ENCODE measurements at places on chromosomes 4 and X.

DNA sequence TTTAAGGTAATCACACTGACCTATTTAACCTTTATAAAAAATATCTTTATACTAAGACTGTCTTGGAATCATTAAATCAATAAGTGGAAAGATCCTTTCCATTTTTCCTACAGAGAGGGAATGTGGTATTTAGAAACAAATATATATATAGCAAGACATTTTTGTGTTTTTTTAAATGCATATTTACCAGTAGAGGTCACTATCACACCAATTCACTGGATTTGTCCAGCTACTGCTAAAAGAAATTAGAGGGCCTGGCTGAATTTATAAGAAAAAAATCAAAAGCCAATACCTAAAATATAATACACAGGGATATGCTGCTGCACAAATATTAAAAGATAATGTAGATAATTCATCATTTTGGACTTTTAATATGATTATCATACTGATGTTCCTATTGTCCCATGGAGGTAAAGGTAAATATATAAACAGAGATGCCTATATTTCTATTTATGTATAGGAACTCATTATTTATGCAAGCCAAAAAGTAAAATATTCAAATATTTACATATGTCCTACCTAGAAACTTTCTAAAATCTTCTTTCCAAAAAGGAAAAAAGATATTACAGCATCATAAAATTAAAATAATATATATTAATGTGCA lies 69.5 kb downstream of the PDE5A start:
- DNase-seq = peak; percentile 67

- DNase-seq = peak; percentile 17
These were observed 41.8 kb downstream of the RBM47 start for GRCh38 chr4:40587826-40588225.

- DNase-seq = no peak
These were observed 53.6 kb downstream of the SLC7A11 start for GRCh38 chr4:138188406-138189084.

- no peak for DNase-seq
These were observed 246.0 kb upstream of the PSAPL1 start for GRCh38 chr4:7680731-7681130.

GRCh38 chrX:72079607-72080006 lies 52.1 kb downstream of the RTL5 start:
- no peak for DNase-seq

- DNase-seq = peak; percentile 83
These were observed 105.6 kb downstream of the HNRNPD start for GRCh38 chr4:82268050-82268825.

DNA sequence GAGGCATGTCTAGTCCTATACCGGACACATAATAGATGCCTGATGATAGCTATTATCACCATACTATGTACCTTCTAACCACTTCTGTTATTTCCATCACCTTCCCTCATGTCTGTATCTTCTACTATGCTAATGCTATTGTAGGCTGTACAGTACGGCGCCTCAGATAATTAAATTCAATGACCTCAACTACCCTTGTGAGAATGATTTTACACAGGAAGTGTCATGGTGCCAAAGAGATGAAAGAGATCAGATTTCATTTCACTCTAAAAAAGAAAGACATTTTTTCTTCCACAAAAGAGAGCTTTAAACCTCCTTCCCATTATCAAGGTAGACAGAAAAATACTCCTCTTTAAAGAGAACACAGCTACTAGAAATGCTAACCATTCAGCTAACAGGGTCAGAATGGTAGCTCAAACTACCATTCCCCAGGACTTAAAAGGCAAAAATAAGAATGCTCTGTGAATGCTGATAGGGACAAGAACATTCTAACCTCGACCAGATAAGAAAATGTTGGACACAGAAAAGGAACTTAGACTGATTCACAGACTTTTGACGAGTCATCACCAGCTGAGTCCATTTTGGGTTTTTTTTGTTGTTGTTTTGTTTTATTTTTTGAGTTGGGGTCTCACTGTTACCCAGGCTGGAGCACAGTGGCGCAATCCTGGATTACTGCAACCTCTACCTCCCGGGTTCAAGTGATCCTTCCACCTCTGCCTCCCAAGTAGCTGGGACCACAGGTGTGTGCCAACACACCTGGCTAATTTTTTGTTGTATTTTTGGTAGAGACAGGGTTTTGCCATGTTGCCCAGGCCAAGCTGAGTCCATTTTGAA lies 99.2 kb upstream of the RAPGEF2 start:
- DNase-seq = peak; percentile 82

DNA sequence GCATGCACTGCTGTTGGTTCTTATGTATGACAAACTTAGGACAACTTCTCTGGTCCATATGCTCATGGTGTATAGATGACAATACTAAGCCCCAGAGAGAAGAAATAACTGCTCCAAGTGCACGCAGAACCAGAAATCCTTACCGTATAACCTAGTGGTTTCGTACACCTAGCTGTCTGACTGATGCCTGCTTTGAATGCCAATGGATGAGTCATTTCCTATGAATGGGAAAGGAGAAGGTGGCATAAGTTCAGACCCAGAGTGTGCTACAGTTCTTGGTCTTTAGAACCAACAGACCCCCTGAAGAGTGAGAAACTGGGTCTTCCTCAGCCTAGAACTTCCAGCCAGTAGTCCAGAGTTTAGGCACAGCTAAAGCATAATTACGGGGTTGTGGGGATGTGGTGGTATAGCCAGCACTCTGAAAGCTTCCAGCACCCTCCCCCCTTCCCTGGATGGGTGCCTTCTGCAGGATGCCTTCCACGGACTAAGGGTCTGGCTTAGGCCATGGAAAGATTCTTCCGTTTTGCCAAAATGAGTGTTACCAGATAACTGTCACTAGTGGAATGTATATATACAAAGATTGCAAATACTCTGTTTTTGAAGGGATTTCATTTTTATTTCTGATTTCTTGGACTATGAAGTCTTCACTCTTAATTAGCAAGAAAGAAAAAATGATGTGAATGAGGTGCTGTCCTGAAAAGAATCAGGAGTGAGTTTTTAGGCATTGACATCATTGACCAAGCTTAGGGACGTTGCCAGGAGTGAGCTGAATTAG lies 84.6 kb upstream of the PACRGL start:
- no peak for DNase-seq

- DNase-seq = no peak
These were observed 95.2 kb downstream of the CLNK start for GRCh38 chr4:10589321-10589720.

- peak; percentile 38 for DNase-seq
These were observed 39.6 kb upstream of the DIPK2B start for GRCh38 chrX:45240301-45240700.

DNA sequence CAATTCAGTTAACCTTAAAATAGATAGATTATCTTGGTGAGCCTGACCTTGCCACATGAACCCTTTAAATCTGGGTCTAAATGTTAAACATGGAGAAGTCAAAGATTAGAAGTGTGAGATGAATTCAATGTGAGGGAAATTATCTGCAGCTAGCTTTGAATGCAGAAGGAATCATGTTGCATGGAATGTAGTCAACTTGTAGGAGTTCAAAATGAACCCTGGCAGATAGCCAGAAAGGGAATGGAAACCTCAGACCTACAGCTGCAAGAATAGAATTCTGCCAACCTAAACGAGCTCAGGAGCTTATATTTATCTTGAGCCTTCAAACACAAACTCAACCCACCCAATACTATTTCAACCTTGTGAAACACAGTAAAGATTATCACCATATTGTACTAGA lies 632.5 kb downstream of the KCTD8 start:
- no peak for DNase-seq

GRCh38 chr4:150769248-150769647 lies 187.3 kb downstream of the MAB21L2 start:
- DNase-seq = peak; percentile 44

DNA sequence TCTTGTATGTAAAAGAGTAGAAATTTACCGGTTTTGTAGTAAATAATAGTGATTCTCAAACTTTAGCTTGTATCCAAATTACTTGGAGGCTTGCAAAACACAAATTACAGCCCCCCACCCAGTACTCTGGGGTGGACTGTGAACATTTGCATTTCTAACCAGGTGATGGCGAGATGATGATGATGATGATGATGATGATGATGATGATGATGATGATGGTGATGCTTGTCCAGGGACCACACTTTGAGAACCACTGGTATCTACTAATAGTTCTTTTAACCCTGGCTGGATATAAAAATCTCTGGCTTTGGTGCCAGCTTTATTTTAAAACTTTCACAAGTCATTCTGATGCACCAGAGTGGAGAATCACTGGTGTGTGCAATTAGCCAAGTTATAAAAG lies 96.3 kb downstream of the MRPL1 start:
- DNase-seq = no peak

DNA sequence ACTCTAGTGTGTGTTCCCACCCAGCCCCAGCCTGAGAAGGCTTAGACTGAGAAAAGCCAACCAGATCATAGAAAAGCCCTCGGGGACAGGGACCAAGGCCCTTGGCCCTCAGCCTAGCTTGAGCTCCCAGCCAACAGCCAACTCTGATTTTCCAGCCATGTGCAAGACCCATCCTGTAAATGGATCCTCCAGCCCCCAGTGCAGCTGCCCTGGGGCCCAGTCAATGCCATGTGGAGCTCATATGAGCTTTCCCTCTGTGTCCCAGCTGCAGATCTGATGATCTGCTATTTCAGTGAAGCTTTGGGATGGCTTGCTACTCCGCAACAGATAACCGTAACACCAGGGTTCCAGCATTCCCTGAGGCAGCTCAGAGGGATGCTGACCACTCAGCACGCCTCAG lies 40.5 kb upstream of the CDKN2AIP start:
- no peak for DNase-seq

GRCh38 chr4:173332963-173333657 lies 1.0 kb downstream of the HMGB2 start:
- peak; percentile 47 for DNase-seq

- no peak for DNase-seq
These were observed 87.0 kb downstream of the IRF2 start for GRCh38 chr4:184387351-184387750.

DNA sequence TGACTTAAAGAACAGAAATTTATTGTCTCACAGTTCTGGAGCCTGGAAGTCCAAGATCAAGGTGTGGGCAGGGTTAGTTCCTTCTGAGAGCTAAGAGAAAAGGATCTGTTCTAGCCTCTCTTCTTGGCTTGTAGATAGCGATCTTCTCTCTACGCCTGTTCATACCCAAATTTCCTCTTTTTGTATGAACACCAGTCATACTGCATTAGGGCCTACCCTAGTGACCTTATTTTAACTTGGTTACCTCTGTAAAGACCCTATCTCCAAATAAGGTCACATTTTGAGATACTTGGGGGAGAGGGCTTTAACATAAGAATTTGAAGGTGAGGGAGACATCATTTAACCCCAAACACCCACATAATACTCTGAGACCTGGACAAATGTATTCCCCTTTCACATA lies 55.6 kb upstream of the SPP1 start:
- DNase-seq = peak; percentile 74

- no peak for DNase-seq
These were observed 49.3 kb upstream of the EOLA2 start for GRCh38 chrX:149987613-149988012.

DNA sequence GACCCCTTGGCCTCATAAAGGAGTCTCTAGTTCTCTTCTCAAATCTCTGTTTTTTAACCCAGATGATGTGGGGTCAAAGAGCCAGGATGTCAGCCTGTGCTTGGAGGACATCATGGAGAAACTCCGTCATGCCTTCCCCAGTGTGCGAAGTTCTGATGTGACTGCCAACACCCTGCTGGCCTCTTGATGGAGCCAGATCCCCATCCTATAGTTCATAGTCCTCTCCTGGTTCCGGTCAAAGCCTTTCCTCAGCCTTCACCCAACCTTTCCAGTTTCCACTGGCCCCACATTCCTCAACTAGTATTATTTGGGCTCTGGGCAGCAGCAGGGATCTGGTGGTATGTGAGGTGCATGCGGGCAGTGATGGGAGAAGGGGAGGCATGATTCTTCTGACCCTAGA lies 30.7 kb downstream of the TAF7L start:
- DNase-seq = peak; percentile 25

DNA sequence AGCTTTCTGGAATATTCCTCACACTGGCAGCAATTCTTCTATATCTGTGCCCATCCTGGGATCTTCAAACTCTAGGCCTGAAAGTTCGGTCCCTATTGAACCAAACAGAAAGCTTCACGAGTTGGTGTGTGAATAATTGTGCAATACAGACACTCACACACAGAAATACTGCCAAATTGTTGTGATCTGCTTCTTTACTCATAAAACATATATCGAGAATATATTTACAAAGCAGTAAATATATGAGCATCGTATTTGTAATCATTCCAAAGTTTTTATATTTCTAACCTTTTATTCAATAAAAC lies 56.6 kb upstream of the BEX4 start:
- no peak for DNase-seq

DNA sequence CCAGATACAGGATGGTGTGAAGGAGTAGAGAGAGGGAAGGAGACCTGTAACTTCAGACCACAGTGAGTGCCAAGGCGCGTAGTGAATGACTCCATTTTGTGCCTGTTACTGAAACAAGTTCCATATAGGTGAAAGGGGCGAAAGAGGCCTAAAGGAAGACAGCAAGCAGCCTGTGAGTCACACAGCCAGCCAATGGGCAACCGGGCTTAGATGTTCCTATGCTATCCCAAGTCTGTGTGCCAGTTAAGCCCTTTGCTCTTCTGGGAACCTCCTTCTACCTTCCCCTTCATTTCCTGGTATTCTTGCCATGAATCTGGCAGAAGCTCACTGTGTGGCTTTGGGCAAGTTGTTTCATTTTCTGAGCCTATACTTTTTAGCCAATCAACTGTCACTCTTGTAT lies 161.8 kb upstream of the LDB2 start:
- no peak for DNase-seq

GRCh38 chr4:153759407-153760316 lies at the start of gene RNF175:
RNF175 (minus strand) TSS chr4:153760024; CDS start chr4:153759862, 162 bp downstream.
- DNase-seq = no peak

- DNase-seq = no peak
These were observed 27.7 kb downstream of the NHSL2 start for GRCh38 chrX:71938371-71938770.

DNA sequence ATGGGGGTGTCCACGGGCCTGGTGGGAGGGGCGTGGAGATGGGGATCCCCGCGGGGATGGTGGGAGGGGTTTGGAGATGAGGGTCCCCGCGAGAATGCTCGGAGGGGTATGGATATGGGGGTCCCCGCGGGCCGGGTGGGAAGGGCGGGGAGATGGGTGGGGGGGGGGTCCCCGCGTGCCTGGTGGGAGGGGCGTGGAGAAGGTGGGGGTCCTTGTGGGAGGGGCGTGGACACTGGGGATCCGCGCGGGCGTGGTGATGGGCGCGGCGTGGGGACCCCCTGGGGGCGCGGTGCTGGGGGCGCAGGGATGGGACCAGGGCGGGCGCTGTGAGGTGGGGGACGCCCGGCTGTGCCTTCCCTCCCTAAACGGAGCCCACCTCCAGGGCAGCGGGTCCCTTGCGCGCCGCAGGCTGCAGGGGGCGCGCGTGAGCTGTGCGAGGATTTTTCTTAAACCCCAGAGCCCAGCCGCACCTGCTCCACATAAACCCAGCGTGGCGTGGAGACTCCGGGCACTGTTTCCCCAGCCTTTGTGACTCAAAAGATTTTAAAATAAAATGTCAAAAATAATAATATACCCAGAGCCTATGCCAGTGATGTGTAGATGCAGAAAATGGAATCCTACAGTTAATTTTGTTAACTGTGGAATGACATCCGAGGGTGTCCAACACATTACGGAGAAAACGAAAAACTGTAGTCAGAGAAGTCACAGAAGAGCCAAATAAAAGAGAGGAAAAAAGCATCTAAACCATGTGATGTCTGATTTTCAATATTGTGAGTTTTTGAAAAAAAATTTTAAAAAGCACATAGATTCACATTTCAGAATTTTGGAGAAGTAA lies 1.5 kb upstream of the ASMTL start:
- DNase-seq = peak; percentile 95

GRCh38 chrX:47863187-47863586 lies 26.5 kb downstream of the ZNF81 start:
- no peak for DNase-seq

GRCh38 chr4:134408897-134409296 lies 207.3 kb upstream of the PABPC4L start:
- DNase-seq = no peak
